Right kidney (tissue), 9 donors: ENCODE measurements at places on chromosomes 12 and 14.

DNA sequence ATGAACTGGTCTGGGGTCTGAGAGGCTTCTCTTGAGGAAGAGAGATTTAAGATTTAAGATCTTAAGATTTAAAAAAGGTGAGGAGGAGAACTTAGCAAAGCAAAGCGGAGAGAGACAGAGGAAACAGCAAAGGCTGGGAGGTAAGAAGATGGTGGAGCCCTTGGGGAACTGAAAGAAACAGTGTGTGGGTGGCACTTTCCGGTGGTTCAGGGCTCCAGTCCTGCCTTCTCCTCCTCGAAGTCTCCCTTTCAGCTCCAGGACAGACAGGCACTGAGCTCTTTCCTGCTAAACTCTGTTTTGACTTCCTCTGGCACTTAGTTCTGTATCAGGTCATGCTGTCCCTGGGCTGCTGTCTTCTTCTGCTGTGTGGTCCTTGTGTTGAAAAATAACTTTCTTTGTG is 298.7 kb upstream of the SRRM4 start:
- DNase-seq = no peak

DNA sequence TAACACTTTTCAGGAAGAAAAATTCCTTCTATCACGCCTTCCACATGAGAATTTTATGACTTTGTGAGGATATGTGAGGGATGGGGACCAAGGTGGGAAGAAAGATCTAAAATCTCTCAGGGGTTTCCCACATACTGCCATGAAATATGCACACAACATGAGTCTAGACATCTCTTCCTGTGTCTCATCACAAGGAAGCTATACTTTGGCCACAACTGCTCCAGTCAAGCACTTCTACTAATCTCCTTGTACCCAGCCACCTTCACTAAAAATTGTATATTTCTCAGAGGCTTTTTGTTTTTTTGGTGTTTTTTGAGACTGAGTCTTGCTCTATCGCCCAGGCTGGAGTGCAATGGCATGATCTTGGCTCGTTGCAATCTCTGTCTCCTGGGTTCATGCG is 3.2 kb downstream of the OSBPL8 start:
- DNase-seq = no peak

GRCh38 chr12:15575671-15576541 is 213.3 kb downstream of the EPS8 start:
- no peak for DNase-seq

DNA sequence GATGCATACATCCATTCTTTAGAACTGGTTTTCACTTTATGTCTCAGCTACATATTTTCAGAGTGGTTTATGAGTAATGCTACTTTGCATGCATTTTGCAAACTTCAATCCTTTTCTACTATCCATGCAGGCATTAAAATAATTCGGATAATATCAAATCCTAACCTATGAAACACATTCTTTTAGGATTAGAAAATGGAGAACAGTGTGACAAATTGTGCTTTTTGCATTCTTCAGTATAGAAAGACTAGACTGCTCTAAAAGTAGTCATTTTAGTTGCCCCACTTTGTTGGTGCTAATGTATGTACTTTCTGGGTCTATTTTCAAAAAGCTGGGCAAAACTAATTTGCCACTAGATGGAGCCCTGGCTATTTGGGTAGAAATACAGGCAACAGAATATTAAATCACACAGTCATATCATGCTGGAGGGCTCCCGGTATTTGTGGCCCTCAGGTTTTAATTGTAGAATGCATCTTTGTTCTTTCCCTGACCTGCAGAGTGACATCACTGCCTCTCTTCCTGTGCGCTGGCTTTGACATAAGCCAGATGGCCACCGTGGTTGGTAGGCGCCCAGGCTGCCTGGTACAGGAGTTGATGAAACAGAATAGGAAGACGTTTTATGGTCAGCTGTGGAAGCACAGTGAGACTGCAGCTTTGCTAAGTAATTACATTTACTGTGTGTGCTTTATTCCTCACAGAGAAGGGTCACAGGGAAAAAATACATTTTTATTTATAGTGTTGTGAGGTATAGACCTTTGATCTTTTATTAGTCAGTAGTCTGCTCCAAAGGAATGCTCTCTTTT is 28.1 kb downstream of the MSRB3 start:
- peak; percentile 66 for DNase-seq

DNA sequence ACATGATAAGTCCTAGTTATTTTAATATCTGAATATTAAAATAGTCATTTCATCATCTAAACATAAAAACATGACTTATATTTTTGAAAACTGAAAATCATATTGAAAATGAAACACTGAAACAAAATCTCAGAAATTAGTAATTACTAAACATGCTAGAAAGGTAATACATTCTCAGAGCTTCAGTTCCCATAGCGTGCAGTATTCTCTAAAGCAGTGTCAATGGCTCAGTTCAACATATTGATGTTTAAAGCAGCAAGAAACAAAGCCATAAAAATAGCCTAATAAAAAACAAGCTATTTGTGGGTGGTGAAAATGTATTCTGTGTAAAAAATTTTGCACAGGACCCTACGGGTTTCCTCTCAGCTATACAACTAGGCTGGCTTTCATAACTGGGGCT is 1337.4 kb downstream of the FSCB start:
- DNase-seq = no peak

DNA sequence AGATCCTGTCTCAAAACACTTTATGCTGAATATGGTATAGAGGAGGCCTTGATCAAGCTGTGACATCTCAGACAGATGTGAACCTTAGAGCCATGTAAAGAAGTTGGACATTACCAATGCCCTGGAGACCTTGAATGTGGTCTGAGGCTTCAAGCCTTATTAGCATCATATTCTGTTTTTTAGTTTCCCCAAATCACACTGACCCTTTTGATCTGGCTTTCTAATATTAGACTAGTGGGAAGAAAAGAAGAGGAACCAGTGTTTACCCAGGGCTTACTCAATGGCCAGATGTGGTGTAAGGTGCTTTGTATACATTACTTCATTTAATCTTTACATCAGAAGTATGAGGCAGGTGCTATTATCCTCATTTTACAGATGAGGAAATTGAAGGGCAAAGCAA is 10.6 kb upstream of the TBPL2 start:
- DNase-seq = no peak
